NCI-H1436 treated with DMSO at 0.1 percent for 48 hours (cell line): ENCODE measurements at places on chromosomes 12 and 14.

DNA sequence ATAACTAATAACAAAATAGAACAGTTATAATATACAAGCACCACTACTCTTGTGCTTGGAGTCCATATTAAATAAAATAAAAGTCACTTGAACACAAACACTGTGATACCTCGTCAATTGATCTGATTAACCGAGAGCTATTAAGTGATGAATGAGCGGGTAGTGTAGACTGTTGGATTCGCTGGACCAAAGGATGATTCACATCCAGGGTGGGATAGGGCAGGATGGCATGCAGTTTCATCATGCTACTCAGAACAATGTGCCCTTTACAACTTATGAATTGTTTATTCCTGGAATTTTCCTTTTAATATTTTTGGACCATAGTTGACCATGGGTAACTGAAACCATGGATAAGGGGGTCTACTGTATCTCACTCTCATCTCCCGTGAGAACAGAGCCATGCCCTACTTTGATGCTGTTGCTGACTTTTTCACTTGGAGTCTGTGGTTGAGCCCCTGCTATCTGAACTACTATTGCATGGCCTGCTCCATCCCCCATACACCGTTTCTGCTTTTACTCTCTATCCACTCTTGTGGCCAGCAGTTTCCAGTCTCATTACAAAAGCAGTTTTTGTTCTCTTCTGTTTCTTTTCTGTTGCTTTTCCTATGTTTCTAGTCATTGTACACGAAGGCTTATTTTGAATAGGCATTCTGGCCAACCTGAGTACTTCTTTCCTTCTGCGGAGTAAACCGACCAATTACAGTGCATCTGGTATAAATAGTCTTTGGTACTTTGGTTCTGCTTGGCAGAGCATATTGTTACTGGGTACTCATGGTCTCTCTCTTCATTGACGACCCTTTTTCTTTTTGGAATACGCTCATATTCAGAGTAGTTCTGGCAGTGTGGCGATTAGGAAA, 12.2 kb downstream of the TMTC2 start:
- no peak for DNase-seq

DNA sequence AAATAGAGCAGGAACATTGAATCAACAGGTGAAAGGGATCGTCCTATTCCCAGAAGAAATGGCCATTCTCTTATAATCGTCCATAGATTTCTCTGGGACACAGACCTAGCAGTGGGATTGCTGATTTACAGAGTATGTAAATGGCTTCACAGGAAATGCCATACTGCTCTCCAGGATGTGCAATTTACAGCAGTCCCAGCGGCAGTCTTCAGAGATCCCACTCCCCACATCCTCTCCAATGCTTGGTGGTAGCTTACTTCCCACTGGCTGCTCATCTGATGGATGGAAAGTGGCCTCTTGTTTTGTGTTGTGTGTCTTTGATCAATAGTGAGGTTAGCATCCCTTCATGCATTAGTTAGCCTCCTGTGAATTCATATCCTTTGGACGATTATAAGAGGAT, 58.1 kb upstream of the PRMT8 start:
- no peak for DNase-seq

GRCh38 chr12:53670971-53671370, 4.9 kb downstream of the ATP5MC2 start:
- no peak for DNase-seq

DNA sequence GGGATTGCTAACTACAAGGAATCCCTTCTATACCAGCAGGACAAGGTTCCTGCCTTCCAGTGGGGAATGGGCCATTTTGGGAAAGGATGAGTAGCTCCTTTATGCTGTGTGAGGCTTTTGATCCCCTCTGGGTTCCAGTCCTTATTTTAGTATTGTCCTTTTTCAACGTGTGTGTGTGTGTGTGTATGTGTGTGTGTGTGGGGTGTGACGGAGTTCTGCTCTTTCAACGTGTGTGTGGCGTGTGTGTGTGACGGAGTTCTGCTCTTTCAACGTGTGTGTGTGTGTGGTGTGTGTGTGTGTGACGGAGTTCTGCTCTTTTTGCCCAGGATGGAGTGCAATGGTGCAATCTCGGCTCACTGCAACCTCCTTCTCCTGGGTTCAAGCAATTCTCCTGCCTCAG, 27.4 kb downstream of the RAB35 start:
- DNase-seq = no peak

- DNase-seq = no peak
These were observed 433 bp downstream of the COX16 start for GRCh38 chr14:70359076-70359424.

- no peak for DNase-seq
These were observed 2.3 kb downstream of the FOXA1 start for GRCh38 chr14:37592482-37593408.

GRCh38 chr12:76156314-76156713, 71.8 kb upstream of the NAP1L1 start:
- no peak for DNase-seq

GRCh38 chr12:2083008-2083407, 30.2 kb downstream of the CACNA1C start:
- DNase-seq = no peak

- no peak for DNase-seq
These were observed 2.6 kb downstream of the IFFO1 start for GRCh38 chr12:6553051-6553868.

DNA sequence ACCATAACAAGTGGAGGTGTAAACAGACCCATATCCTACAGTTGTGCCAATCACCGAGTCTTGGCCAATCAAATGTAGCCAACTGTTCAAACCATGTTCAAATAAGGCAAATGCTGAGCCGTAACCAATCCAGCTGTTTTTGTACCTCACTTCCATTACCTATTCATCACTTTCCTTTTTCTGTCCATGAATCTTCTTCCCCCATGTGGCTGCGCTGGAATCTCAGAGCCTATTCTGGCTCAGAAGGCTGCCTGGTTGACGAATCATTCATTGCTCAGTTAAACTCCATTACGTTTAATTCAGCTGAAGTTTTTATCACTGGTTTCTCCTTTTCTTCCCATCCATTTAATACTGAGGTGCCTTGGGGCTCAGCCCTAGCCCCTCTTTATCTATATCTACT, 71.1 kb downstream of the TBC1D30 start:
- no peak for DNase-seq

GRCh38 chr12:113852264-113852663, 113.9 kb downstream of the RBM19 start:
- peak; percentile 48 for DNase-seq
